Heart right ventricle (tissue), 16 donors: ENCODE measurements at places on chromosomes 3 and 15. TPM values are rescaled to one million over a fixed set of nuclear protein-coding genes. Genes with fewer than 3 reads are reported as not detected.

DNA sequence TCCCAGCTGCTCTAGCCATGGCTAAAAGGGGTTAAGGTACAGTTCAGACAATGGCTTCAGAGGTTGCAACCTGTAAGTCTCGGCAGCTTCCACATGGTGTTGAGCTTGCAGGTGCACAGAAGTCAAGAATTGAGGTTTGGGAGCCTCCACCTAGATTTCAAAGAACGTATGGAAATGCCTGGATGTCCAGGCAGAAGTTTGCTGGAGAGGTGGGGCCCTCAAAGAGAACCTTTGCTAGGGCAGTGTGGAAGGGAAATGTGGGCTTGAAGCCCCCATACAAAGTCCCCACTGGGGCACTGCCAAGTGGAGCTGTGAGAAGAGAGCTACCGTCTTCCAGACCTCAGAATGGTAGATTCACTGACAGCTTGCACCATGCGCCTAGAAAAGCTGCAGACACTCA, 73.7 kb downstream of the STT3B start:
- no peak for DNase-seq

DNAH1 gene
- polyA plus RNA-seq = 6.4 TPM

- no peak for DNase-seq
These were observed 59.8 kb downstream of the SFMBT1 start for GRCh38 chr3:52986049-52986448.

DHX30 gene
- polyA plus RNA-seq = 31.2 TPM

DNA sequence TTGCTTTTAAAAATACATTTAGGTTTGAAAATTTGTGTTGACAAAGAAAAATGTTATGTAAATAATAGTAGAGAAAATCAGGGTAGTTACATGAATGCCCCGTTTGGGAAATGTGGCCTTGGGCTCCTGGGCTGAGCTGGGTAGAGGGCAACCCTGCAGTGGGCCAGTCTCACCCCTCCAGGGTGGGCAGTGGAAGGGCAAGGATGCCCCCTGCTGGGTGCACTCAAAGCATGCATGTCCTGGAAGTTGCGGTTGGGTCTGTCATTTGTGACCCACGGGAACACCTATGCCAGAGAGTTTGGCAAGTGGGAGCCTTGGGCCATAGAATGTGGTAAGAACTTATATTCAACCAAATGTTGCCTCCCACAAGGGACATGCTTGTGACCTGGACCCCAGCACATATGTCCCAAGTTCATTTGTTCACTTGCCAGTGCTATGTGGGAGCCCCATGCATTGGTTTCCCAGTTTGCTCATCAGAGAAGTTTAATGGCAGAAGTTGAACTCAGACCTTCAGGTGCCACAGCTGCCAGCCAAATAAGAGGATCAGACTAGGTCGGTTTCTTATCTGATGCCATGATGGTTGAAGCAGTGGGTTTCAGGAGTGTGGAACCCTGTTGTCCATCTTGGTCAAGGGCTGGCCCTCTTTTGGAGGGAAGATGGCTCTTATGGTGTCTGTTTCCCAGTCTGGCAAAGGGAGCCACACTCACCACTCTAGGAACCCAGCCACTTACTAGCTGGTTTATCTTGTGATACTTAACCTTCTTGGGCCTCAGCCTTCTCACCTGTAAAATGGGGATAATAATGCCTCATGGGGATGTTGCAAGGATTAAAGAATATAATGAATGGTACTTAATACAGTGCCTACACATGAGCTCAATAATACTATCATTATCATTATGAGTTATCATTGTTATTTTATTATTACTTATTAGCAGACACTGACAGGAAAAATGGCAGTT, 2.5 kb upstream of the PLCB2 start:
- DNase-seq = peak; percentile 63

PIF1 gene
- 1.6 TPM for polyA plus RNA-seq

ZNF385D gene
- polyA plus RNA-seq = 10.5 TPM

- peak; percentile 29 for DNase-seq
These were observed at the start of gene B3GNT5 for GRCh38 chr3:183252973-183253527. TSS of gene B3GNT5 (plus strand) at chr3:183253253. CDS start at chr3:183269799, 16,546 bp downstream.

SCN11A gene
- polyA plus RNA-seq = 0.15 TPM

FAM3D gene
- 0.07 TPM for polyA plus RNA-seq

ATP2B2 gene
- under 0.01 TPM for polyA plus RNA-seq

GRCh38 chr3:48187579-48188265, 495 bp downstream of the CDC25A start:
- DNase-seq = peak; percentile 44

DNA sequence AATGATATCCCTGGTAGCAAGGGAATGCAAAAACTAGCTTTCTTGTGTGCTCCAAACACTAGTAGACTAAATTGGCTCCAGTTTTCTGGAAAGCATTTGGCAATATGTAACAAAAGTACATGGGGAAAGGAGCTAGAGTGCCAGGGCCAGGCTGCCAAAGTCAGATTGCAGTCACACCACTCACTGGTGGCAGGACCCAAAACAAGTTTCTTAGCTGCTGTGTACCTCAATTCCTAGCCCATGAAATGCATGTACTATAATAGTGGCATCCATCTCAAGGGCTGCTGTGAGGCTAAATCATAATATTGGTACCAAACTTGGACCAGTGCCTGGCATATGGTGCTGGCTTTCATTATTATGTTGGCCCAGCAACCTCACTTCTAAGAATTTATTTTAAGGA, 49.3 kb downstream of the CLDN18 start:
- peak; percentile 20 for DNase-seq

DNA sequence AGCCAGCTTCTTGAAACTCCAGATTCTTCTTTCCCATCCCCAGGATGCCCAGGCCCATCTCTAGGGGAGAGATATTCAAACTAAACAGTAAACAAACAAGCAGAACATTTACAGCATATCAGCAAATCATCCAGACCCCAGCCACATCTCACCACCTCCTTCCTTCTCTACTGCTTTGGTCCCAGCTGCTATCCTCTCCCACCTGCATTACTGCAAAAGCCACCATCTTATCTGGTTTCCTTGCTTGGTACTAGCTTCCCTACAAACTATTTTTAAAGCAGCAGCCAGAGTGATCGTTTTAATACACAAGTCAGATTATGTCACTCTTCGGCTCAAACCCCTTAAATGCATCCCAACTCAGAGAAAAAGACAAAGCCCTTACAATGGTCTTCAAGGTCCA, 4.8 kb downstream of the LYSMD2 start:
- no peak for DNase-seq

DNA sequence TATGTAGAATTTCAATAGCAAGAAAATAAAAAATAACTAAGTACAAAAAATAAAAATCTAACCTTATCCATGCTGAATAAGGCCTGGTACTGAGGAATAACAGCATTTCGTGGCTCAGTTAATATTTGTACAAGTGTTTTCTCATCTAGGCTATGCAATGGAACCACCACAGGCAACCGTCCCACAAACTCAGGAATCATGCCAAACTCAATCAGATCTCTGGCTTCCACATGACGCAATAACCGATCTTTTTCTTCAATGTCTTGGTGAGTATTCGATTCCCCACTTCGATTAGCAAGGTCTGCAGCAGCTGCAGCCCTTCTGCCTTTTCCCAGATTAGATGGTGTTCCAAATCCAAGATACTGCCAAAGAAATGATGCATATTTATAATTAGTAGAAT, 21.1 kb upstream of the PDCD7 start:
- DNase-seq = no peak

- no peak for DNase-seq
These were observed 58.5 kb downstream of the NEK10 start for GRCh38 chr3:27310688-27311087.

DNA sequence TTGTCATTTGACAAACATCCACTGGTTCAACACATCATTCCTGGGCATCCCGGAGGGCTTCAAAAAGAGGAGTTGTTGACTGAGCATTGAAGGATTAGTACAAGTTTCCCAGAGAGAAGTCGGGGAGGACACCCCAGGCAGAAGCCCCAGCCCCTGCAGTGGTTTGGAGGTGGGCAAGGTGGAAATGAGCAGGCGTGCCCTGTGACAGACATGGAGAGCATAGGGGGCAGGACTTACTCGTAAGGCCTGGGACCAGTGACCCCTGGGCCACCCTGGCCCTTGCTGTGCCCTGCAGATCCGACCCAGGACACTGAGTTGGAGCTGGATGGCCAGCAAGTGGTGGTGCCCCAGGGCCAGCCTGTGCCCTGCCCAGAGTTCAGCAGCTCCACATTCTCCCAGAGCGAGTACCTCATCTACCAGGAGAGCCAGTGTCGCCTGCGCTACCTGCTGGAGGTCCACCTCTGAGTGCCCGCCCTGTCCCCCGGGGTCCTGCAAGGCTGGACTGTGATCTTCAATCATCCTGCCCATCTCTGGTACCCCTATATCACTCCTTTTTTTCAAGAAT, 5.9 kb downstream of the PARP3 start:
- DNase-seq = no peak

- DNase-seq = no peak
These were observed 42.7 kb downstream of the SH3BP5 start for GRCh38 chr3:15289661-15290060.

LYSMD4 gene
- 16.7 TPM for polyA plus RNA-seq

DNA sequence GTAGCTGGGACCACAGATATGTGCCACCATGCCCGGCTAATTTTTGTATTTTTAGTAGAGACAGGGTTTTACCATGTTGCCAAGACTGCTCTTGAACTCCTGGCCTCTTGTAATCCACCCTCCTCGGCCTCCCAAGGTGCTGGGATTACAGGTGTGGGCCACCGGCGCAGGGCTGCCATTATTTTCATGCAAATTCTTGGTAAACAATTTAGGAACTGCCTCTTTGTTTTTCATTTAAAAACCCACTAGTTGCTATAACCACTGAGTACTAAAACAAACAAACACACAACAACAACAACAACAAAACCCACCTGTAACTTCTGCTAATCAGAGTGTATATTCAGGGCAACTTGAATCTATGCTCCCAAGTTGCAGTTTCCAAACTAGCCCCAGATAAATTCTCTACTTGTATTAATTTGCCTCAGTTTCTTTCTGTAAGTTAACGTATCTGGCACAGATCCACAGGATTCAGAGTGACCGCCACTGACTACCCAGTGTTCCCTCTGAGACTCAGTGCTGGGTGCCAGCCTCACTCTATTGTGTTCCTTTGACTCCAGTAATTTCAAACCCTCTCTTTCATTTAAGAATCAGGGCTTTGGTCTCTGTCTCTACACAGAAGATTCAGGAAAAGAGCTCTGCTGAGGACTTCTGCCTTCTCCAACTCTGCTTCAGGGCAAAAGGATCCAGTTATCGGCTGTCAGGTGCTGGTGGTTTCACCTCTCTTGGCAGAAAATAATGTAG, 18.6 kb upstream of the ZNF710 start:
- DNase-seq = no peak

DNA sequence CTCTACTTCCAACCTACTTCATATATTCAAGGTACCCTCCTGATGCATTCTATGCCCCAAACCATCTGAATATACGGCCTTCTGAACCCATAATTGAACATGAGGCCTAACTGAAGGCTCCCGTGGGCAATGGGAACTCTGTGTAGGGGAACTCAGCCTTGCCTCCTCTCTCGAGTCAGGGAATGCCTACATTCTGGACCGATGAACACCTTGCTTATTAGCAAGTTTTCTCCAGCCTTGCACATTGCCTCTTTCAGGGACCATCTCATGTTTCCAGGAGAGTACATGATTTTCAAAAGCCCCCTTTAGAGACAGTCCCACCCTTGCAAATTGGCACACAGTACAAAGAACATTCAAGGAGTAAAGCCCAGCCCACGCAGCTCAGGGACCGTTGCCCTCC, 26.3 kb upstream of the GALNT15 start:
- no peak for DNase-seq

DNA sequence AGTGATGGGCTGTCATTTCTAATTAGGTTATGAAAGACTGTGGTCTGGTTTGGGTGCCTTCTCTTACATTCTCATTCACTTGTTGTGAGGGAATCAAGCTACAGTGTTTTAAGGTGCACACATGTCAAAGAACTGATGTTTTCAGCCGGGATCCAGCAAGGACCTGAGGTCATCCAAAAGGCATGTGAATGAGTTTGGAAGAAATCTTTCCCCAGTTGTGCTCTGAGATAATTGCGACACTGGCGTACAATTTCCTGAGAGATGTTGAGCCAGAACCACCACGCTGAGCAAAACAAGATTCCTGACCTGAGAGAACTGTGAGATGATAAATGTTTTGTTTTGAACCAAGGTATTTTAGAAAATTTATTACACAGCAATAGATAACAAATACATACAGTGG, 295.3 kb upstream of the SLITRK3 start:
- DNase-seq = no peak

GOLGA6L26 gene
- polyA plus RNA-seq = not detected

DNA sequence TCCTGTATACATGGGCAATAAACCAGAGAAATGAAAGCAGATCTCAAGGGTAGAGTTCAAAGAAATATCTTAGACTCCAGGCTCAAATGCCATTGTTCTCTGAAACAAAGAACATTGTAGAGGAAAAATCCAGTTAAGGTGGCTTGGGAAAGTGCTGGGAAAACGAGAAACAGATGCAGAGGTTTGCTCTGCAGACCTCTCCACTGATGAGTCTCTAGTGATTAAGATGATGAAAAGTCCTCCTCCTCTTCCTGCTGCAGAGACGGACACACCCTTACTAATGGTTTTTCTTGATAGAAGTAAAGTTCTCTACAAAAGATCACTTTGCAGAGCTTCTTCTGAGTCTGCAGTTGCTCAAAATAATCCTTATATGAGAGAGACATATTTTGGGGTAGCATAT, 264.7 kb downstream of the GABRG3 start:
- DNase-seq = no peak

GABRR3 gene
- not detected for polyA plus RNA-seq

DNA sequence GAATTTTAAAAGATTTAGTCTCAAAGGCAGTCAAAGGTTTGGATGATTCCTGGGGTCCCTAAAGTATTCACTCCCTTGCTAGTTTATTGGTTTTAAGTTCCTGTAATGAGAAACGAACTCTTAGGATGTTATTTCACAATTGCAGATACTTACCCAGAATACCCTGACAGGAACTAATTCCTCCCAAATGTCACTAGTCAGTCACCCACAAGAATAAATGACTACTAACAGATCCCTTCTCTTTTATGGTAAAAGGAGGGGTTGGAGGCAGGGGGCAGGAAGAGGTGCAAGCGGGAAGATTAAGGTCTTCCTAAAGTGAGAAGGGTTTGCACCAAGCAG, 174.2 kb upstream of the SLC2A2 start:
- DNase-seq = no peak

DNA sequence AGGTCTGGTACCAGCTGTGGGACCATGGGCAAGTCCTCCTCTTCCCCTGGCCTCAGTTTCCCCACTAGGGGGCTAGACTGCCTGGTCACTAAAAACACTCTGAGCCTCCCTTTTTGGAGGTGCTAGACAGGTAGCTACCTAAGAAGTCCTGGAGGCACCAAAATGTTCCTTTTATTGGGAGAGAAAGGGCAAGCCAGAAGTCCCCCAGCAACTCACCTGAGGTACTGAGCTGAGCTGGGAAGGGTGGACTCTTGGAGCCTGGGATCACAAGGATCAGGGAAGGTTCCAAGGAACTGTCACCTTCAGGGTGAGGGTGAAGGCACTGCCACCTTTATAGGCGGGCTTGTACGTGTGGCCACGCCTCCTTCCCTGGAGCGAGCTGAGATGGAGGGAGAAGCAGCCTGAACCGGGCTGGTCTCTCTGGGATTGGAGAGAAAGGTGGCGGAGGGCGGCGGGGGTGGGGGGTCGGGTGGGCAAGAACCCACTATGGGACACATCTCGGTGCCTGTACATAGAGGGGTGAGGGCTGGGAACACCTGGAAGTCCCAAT, at the start of gene CYP1A1:
CYP1A1 (minus strand) TSS at position 304 of the 550 bp plus-strand sequence. CDS start 2,431 bp downstream, outside the sequence.
- DNase-seq = no peak
